Activated naive CD8-positive, alpha-beta T cell treated with anti-CD3 and anti-CD28 coated beads for 36 hours (primary cell): ENCODE measurements at places on chromosomes 5 and 9. TPM values are rescaled to one million over a fixed set of nuclear protein-coding genes. Genes with fewer than 3 reads are reported as not detected.

- no peaks in the 10 kb centered on the region for H3K27me3 ChIP-seq
- H3K36me3 ChIP-seq, result no peaks in the 10 kb centered on the region
- H3K27ac ChIP-seq, result no peak overlapping the region
- H3K4me3 ChIP-seq, result no peak overlapping the region
- H3K4me1 ChIP-seq, result no peaks in the 10 kb centered on the region
These were observed 46.8 kb upstream of the SLIT3 start for GRCh38 chr5:169347786-169348185.

Gene ISL1
- total RNA-seq, result not detected

GRCh38 chr9:124320062-124320973, 62.6 kb downstream of the NEK6 start:
- H3K27ac ChIP-seq, result no peak overlapping the region
- H3K4me3 ChIP-seq, result no peak overlapping the region
- H3K36me3 ChIP-seq, result no peaks in the 10 kb centered on the region
- no peaks in the 10 kb centered on the region for H3K27me3 ChIP-seq
- DNase-seq, result peak; percentile 33

GRCh38 chr5:142726188-142726731, 40.4 kb upstream of the FGF1 start:
- no peaks in the 10 kb centered on the region for H3K27me3 ChIP-seq
- no peak overlapping the region for H3K4me3 ChIP-seq
- H3K36me3 ChIP-seq, result no peaks in the 10 kb centered on the region
- no peak overlapping the region for H3K27ac ChIP-seq
- no peak for DNase-seq
- peaks cover 4% of the 10 kb centered on the region for H3K4me1 ChIP-seq

- no peaks in the 10 kb centered on the region for H3K36me3 ChIP-seq
- H3K4me1 ChIP-seq, result no peaks in the 10 kb centered on the region
- peaks cover 3% of the 10 kb centered on the region for H3K27me3 ChIP-seq
- DNase-seq, result no peak
These were observed 52.1 kb downstream of the PPIC start for GRCh38 chr5:122984425-122984824.
